Activated CD4-positive, alpha-beta T cell treated with anti-CD3 and anti-CD28 coated beads, Interleukin-2, amount 50 U/mL, for 1 hour (primary cell): ENCODE measurements at places on chromosomes 4 and X.

DNA sequence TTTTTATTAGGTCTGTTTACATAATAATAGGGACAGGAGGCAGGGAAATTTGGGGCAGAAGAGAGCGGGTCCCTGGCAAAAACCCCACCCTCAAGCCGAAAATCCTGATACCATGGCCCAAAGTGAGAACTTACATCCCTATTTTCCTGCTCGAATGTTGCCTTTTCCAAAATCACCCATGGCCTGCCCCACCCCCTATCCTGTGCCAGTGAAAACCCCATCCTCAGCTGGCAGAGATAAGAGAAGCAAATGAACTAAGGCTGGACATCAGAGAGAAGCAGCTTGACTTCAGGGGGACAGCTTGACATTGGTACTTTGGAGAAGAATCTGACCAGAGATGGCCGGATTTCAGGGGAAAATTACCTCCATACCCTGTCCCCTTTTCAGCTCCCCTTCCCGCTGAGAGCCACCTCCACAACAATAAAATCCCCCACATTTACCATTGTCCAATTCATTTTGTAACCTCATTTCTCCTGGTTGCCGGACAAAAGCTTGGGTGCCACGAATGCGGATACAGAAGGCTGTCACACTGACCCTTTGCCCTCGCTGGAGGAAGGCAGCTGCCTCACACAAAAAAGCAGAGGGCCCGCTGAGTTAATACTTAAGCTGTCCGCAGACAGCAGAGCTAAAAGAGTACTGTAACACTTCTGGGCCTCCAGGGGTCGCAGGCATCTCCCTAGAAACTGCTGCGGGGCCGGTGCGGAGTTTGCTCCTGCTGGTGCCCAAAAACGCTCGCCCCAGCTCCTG is 196.2 kb downstream of the SNCA start:
- no peak for DNase-seq

- no peak for DNase-seq
Observed at GRCh38 chr4:71558248-71558647, 219.4 kb downstream of the SLC4A4 start.

DNA sequence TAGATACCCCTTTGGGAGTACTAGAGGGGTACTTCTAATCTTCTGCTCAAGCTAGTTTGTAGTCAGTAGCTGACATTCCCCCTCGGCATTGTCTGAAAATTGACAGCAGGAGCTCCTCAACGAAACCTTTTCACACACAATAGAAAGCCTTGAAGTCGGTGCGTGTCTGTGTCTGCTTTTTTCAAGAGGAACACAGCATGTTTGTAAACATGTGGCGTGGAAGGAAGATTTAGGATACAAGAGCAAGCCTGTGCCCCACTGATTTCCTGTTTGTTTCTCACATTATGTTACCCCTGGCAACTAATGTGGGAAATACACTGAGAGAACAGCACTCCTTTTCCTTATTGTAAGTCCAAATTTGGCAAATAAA is 252.6 kb downstream of the ANKRD50 start:
- no peak for DNase-seq

DNA sequence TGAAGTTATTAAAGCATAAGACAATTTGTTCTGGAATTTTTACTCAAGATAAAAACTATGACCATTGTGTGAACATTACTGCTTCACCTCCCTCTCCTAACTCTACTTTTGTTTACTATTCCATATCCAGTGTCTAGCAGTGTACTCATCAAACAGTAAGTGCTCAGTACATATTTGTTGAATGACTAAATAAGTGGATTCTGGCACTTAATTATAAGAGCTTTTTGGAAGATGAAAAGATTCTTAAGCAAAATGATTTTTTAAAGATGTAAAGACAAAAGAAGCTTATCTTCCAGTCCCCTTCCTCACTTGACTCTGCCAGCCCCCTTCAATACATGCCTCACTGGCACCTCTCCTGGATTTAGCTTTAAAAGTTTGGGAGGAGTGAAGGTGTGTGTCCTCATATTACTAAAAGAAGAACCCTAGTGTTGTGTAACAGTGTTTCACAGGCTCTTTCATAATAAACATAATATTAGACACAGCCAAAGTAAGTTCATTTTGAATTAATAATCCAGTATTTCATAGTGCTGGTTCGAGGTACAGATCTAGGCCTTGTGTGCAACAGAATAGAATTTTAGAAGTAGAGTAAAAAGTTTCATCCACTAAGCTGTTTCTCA is 53.0 kb downstream of the GAB1 start:
- no peak for DNase-seq

GRCh38 chrX:131068945-131069719 is 11.0 kb downstream of the ARHGAP36 start:
- DNase-seq = no peak

DNA sequence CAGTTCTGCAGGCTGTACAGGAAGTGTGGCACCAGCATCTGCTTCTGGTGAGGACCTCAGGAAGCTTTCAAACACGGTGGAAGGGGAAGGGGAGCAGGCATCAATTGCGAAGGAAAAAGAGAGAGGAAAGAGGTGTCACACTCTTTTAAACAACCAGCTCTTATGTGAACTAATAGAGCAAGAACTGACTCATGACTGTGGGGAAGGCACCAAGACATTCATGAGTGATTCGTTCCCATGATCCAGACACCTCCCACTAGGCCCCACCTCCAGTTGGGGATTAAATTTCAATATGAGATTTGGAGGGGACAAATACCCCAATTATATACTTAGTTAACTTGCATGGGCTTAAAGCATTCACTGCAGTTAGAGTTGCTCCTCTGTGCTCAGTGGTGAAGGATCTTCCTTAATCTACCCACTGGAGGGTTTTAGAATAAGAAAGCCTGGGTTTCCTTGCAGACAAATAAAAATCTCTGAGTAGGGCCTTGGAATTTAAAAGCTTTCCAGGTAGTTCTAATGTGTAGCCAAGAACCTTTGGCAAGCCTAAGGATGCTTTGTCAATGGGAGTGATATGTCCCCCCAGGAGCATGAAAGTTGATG is 60.0 kb downstream of the SYNPO2 start:
- DNase-seq = no peak

DNA sequence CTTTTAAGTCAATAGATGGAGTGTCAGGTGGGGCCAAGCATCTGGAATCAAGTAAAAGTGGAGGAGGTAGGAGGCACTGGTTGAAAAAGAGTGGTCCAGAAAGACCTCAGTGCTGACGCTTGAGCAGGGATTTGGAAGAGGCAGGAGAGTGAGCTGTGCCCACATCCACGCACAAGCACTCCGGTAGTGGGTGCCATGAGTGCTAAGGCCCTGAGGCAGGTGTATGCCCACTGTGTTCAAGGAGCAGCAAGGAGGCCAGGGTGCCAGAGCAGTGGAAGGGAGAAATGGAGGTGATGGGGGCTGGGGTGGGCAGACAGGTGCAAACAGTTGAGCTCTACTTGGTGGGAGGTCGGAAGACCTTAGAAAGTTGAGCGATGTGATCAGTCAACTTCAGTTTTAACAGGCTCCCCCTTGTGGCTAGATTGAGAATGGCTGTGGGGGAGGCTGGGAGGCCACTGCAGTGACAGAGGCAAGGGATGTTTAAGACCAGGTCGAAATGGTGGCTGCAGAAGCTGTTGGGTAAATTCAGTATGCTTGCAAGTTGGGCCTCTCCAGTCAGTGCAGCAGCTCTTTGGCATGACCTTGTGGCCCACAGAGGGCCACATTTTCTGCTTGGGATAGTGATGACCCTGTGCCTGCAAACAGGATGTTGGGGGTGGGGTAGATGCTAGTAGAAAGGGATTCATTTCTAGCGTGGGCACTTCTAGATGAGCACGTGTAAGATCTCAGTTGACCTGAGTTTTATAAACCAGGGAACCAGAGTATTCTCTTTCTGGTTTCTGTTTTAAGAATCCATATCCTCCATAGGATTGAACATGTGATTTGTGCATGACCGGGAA is 12.7 kb downstream of the TKTL1 start:
- DNase-seq = peak; percentile 77

- DNase-seq = peak; percentile 24
Observed at GRCh38 chr4:121072224-121073003, at the start of gene NDNF. Gene NDNF, minus strand, starts transcription at chr4:121072535. Its CDS starts 26,698 bp downstream, at chr4:121045837.

DNA sequence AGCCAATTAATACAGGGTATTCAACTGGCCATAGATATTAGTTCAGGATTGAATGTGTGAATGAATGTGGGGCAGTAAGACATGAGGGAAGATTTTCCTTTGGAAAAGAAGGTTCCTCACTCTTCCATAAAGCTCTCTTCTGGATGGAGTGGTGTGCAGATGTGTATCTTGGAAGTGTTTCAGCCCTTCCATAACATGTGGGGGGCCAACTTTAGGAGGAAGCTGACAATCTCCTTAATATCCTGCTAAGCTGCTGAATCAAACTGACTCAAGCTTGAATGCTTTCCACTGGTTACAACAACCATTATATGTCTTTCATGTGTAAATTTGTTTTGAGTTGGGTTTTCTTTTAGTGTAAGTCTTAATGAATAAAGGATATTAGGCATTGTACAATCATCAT is 40.3 kb downstream of the FANCB start:
- DNase-seq = no peak

GRCh38 chr4:4856071-4857000 is 3.1 kb upstream of the MSX1 start:
- no peak for DNase-seq

- DNase-seq = no peak
Observed at GRCh38 chr4:54333657-54334056, 104.6 kb downstream of the PDGFRA start.

- DNase-seq = no peak
Observed at GRCh38 chr4:47536966-47537365, 51.9 kb downstream of the ATP10D start.

DNA sequence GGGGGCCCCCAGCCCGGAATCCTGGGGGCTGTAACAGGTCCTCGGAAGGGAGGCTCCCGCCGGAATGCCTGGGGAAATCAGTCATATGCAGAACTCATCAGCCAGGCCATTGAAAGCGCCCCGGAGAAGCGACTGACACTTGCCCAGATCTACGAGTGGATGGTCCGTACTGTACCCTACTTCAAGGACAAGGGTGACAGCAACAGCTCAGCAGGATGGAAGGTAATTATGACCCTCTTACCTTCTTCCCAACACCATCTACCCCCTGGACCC is 1.0 kb downstream of the FOXO4 start:
- no peak for DNase-seq

GRCh38 chrX:105552395-105552794 is 269.9 kb upstream of the NRK start:
- no peak for DNase-seq

DNA sequence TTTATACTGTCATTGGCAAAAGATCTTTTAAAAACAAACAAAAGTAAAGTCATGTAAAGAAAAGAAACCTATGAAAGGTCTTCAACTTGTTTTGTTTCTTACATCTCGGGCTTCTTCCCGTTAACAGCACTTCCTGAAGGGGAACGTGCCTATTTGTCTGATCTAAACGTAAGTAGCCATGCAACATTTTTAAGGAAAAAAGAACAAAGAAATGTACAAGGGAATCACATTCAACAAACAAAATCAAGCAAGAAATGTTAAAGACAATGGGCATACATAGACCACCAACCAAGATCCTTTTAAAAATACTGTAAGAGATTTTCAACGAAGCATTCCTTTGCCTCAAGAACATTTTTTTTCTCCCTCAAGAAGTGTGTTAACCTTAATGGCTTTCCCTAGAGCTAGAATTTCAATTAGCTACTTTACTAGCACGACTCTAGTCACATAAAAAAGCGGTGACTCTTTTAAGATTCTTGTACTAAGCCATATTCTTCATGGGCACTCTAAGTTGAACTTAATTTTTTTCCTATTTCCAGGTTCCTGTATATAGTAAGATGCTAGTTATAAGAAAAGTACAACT is 112.0 kb upstream of the TTC29 start:
- no peak for DNase-seq

DNA sequence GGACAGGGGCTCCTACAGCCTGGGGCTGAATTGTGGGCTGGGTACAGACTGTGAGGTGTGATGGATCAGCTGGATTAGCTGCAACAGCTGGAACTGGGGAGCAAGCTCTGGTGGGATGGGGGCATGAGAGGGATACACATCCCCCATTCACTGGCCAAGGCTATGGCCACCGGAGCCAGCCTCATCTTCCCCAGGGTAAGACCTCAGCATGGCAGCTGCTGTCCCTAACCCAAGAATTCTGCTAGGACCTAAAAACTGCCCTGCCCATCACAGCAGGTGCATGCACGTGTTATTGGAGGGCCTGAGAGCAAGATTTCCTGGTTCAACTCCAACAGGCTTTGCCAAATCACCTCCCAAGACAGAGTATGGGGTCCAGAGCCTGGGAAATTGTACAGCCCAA is 258.6 kb upstream of the AGTR2 start:
- DNase-seq = no peak

DNA sequence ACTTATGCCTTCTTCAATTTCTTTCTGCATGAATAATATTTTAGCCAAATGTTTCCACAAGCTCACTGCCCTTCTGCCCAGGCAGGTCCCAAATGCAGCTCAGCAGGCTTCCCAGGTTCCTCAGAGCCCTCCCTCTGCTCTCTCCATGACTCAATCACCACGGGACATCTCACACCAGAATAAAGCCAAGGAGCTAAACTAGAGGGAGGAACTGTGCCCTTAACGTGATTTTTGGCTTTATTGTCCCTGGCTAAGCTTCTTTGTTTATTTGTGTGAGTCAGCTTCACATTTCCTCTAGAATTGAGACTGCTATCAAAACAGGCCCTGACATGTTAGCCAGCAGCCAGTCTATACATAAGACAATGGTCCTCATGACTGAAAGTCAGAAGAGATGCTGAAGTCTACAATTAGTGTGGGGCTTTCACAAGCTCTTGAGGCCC is 186.4 kb upstream of the GALNT7 start:
- DNase-seq = no peak

- peak; percentile 62 for DNase-seq
Observed at GRCh38 chr4:8917868-8918783, 46.5 kb upstream of the HMX1 start.

DNA sequence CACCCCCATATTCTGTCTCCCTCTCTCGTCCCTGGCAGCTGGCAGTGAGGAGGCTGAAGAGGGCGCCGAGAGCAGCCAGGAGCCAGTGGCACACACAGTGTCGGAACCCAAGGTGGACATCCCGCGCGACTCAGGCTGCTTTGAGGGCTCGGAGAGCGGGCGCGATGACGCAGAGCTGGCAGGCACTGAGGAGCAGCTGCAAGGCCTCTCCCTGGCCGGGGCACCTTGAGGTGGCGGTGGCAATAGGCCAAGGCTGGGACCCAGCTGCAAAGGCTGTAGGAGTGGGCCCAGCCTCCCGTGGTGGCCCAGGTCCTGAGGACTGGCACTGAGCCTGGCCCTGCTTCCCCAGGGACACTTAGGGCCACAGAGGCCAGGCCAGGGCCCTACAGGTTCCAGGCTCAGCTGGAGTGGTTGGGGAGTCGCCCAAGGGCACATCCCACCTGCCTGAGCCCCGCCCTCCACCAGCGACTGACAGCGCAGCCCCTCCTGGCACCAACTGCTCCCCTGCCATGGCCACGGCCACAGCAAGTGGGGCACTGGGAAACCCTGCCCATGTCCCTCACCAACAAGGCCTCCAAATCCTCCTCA is 13.9 kb downstream of the SASH3 start:
- DNase-seq = no peak

DNA sequence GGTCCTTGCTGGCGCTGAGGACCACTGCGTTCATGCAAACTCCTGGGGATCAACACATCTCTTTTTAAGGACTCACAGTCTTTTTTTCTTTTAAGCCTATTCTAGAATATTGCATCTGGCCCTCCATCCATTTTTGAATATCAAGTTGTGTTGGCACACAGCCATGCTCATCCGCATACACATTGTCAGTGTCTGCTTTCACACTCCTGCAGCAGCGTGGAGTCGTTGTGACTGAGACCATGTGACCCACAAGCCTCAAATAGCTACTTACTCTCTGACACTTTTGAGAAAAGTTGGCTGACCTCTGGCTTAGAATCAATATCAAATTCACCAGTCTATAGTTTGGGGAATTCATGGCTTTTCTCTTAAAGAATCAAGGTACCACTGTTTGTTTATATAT is 191.8 kb upstream of the S100G start:
- no peak for DNase-seq

- DNase-seq = no peak
Observed at GRCh38 chrX:63128509-63128908, 222.6 kb downstream of the SPIN4 start.
